ENCODE measurements at places on chromosomes 1 and 21. TPM values are rescaled to one million over a fixed set of nuclear protein-coding genes. Genes with fewer than 3 reads are reported as not detected.

COP1 gene
- total RNA-seq, result 69.6 TPM

LRRC38 gene
- 0.28 TPM for total RNA-seq

DNA sequence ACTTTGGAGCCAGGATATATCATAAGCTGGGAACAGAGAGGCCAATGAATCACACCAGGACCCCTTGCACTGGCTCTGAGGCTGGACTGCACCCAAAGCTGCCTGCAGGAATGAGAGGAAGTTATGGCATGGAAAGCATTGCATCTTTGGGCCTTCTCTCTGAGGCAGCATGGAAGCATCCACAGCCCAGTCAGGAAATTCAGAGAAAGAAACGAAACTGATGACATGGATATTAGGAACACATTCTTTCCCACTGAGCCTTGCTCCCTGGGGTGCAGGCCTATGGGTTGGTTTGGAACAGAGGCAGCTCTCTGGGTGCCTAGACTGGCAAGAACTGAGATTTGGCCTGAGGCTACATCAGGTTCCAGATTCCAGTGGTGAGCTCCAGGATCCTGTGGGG lies 98.6 kb downstream of the NGF start:
- no peak for DNase-seq

GRCh38 chr1:81664341-81664740 lies 136.4 kb upstream of the ADGRL2 start:
- DNase-seq, result no peak

- no peak for DNase-seq
These were observed 2.3 kb downstream of the OBSCN start for GRCh38 chr1:228210076-228210651.

- DNase-seq, result no peak
These were observed 996.2 kb downstream of the AMY1C start for GRCh38 chr1:104745875-104746274.
